ENCODE measurements at places on chromosomes 12 and 14.

DNA sequence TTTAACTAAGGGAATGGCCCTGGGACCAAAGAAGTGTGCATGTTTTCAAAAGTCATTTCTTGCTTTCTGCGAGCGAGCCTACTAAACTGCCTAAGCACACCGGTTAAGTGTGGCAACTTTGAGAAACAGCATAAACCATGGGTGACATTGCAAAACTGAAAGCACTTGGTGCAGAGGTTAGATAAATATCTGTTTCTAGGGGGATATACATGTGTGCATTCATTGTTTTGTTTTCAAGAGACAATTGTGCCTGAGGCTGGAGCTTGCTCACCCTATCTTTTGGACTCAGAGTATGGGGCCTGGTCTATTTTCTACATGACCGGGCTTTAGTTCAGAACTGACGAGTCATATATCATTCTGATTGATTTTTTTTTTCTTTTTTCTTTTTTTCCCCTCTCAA lies 923.4 kb downstream of the NRXN3 start:
- no peak for DNase-seq

- DNase-seq: peak; percentile 29
Measured at GRCh38 chr14:64971943-64972791, at the start of gene RAB15. RAB15 (minus strand) TSS chr14:64972336; CDS start chr14:64972076, 260 bp downstream.

- DNase-seq: no peak
Measured at GRCh38 chr12:28776220-28776619, 372.9 kb upstream of the FAR2 start.

DNA sequence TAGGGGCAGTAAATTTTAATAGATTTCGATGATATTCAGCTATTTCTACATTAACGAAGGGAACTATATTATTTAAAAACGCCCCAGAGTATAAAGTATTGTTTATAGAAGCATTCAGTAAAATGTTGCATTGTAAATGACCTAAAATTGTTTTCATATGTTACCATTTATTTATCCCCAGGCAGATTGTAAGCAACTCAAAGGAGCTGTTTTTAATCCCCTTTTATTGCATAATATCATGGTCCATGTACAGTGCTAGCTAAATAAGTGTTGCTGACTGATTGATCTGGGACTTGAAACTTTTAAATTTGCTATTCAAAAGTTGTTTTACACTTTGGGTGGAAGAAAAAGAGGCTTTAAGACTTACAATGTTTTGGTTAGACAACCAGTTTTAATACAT lies 199.0 kb upstream of the SLC38A2 start:
- DNase-seq: no peak

GRCh38 chr12:120286768-120287490 lies 4.8 kb downstream of the RNU4-2 start:
- DNase-seq: no peak

- no peak for DNase-seq
Measured at GRCh38 chr12:109577311-109577710, 3.7 kb downstream of the MVK start.

All from thyroid gland (tissue), 4 donors.